ENCODE measurements at places on chromosomes 1 and 21.

DNA sequence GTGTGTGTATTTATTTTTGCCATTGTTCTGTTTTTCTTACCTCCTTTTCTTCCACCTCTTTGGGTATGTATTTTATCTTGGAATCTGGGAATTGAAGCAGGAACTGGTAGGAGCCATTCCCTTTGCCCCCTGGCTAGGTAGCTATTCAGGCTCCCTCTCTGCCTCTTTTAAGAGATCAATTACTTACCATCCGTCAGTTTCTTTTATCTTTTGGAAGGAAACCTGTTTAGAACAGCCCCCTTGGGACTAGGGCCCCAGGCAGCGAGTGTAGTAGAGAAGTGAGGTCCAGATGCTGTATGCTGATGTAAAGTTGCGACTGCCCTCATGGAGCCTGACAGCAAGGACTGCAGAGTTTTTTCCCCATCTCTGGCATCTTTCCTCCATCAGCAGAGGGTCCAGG is 41.6 kb downstream of the KIRREL1 start:
- no peak for DNase-seq

DNA sequence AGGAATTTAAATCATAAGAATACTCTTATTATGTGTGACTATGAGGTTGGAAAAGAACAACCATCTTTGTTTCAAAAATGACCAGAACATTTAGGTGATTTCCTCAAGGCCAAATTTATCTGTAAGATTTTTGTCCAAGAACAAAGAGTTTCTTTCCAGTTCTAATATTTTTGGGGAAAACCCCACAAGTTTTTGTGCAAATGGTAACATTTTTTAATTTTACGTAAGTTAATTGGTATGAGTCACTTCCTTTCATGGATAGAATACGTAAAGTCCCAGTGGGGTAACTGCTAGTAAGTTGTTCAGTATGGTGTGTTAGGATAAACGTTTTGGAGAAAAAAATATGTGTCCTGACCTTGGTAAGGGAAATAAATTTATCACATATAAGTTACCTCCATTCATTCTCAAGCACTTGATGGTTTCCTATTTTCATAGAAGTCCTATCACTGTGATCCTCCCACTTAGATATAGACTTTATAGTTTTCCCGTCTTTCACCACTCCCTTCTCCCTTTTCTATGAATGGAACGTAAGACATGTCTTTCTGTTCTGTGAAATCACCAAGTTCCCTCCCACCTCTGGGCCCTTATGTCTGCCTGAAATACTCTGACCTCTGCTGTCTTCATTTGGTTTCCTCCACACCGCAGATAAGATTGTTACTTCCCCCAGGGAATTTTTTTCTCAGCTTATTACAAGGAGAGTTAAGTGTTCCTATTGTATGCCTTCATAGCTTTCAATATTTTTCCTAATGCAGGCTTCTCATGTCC is 34.9 kb upstream of the TSNAX start:
- peak; percentile 45 for DNase-seq

GRCh38 chr1:232462213-232462612 is 167.7 kb downstream of the SIPA1L2 start:
- peak; percentile 20 for DNase-seq

- peak; percentile 96 for DNase-seq
Measured at GRCh38 chr1:116377541-116378529, 4.8 kb downstream of the ATP1A1 start.

DNA sequence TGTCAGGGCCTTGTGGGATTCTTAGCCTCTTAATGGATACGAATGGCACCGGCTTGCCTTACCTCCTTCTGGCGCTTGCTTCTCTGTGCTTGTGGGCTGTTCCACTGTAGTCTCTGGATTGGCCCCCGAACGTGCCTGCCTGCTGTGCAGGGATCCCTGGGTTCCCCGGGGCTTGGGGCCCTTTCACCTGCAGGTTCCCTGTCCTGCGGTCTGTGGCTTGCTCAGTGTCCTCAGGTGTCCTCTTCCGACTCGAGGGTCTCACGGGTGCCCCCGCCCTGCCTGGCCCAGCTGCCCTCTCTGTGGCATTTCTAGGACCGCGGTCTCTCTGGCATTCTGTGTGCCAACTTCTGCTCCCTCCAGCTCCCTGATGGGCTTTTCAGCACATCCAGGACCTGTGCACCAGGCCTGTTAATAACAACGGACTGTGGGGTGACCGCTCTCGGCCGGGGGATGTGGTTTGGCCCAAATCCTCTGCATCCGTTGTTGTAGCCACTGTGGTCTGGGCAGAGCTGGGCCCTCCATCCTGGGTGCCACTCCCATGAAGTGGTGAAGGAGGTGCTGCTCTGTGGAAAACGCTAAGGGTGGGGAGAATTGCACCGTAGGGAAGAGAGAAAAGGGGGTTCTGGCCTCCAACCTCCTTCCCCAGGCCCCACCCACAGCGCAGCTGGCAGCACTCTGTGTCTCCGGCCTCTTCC is 12.4 kb downstream of the COL18A1 start:
- DNase-seq, result no peak

DNA sequence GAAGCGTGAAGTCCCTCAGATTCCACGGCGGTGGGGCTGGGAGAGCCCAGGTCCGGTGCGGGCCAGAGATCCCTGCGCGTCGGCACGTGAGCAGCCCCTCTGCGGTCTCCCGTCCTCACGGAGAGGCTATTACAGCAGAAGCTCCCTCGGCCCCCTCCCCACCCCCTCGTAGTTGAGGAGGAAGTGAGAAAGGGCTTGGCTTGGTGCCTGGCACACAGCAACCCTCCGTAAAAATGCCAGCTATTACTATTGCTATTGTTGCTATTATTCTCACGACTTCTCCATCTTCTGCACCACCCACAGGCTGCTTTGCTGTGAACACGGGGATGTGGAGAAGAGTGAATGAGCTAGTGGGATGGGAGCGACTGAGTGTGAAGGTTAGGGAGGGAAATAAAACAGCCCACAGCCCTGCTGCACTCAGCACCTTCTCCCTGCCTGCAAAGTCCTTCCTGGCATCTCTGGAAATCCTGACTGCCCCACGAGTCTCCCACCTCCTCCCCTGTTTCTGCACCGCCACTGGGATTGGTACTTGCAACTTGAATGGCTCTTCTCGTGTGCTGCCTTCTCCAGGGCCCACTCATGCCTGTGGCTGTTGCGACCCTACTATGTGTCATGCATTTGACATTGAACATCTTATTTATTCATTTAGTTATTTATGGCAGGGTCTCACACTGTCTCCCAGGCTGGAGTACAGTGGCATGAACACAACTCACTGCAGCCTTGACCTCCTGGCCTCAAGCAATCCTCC is 26.6 kb downstream of the ZBTB18 start:
- DNase-seq, result no peak

DNA sequence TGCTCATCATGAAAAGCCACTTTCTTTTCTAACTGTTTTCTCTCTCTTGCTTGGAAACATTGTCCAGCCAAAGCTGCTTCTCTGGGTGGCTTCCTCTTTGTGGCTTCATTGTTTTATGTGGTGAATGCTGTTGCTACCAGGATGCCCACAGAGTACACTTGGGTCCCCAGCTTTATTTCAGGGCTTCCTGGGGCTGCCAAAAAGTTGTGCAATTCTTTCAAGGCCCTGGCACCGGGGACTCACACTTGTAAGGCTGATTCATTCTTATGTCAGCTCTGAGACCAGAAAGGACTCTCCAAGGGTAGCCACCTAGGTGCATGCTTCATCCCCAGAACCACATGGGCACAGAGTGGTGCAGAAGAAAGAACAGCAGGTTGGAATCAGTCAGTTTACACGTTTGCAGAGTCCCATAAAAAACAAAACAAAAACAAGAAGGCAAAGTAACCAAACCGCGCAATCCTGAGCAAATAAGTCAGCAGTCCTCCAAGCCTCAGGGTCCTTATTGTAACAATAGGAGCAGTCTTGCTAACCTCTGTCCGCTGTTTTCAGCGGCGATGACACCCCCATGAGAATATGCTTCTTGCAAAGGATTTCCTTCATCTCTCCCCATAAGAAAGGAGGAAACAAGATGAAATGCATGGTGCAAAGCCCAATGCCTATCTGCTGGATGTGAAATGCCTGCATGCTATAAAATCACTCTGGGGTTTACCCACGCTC is 89.9 kb upstream of the SSX2IP start:
- peak; percentile 5 for DNase-seq
